ENCODE measurements at places on chromosomes 6 and 20.

DNA sequence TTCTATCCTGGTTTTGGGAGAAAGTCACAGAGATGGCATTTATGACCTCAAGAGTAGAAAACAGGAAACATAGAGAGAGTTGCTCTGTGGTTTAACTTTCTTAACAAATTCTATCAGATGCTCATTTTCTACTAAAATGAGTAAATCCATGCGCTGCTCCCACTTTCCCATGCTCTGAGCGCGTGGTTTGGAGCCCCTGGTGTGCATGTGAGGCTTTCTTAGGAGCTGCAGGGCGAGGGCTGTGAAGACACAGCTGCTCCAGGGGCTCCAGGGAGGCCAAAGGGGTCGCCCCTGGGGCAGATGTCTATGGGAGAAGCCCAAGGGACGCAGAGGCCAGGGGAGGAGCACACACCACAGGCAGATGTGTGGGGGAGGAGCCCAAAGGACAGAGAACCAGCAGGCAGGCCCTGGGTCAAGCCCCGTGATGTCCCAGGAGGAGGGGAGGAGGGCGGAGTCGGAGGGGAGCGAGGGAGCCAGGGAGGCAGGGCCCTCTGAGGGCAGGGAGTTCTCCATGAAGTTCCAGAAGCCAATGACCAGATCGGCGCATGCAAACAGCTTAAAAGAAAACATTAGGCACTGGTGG is 122.9 kb downstream of the IRF4 start:
- DNase-seq: no peak

DNA sequence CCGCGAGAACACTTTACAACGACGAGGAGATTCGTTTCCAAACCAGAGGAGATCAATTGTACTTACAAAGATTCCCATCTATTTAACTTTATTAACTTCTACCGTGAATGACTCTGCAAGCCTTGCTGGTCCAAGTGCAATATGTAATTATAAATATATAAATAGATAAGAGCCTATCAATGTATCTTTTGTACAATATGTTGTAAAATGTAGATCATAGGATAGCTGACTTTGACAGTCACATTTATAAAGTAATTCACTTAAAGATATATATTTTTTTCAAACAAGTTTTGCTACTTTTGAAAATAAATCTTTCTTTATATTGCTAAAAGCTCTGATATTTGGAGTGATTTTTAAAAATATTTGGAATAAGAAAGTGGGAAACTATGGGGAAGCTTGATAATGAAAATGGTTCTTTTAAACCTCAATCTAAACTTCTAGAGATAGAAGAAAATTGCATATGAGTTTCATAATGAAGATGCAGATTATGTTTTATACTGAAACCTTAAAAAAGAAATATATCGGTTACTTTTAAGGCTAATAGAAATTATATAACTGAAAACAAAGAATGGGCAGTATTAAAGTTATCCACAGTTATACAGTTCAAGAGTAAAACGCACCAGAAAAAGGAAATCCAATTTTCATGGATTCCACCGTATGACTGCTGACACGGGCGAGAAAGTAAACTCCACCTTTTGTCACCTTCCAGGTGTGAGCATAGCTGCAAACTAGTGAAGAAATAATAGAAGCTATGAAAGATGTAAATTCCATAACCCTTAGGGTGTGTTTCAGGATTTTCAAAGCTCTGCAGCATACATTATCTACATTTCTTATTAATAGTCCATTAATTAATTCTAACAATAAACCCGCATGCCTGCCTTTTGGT is 3.3 kb downstream of the TCF21 start:
- DNase-seq: no peak

DNA sequence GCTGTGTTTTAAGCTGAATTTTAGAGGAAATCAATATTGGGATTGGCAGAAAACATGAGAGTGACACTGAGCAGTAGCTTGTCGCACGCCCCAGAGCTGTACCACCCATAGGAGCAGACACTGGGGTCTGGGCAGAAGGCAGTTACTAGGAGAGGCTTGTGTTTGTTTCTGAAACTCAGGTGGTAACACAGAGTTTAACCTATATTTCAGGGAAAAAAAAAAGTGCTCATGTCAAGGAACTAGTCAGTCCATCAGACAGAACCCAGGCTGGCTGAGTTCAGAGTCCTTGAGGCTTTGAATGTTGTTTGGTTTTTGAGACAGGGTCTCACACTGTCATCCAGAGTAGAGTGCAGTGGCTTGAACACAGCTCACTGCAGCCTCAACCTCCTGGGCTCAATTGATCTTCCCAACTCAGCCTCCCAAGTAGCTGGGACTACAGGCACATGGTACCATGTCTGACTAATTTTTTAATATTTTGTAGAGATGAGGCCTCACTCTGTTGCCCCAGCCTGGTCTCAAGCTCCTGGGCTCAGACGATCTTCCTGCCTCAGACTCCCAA is 6.6 kb downstream of the SLC22A1 start:
- DNase-seq: no peak

GRCh38 chr20:10603971-10604864 is 69.6 kb downstream of the JAG1 start:
- DNase-seq: no peak

DNA sequence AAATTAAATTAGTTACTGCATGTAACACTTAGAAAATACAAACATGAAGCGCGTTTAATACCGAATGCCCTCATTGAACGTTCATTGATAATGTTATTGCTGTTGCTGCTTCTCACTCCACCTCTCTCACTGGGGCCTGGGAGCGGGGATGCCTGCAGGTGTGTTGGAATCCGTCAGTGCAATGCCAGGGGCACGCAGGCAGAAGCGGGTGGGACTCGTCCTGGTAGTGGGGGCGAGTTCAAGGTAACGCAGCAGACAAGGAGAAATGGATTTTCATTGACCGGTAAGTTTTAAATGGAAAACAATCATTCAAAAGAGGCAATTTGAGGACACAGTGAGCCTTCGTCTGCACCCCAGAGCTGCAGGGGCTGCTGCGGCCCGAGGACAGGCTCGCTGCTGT is 71.2 kb upstream of the AFDN start:
- no peak for DNase-seq

- DNase-seq: no peak
Measured at GRCh38 chr20:64254156-64254555, 1.4 kb upstream of the PCMTD2 start.

DNA sequence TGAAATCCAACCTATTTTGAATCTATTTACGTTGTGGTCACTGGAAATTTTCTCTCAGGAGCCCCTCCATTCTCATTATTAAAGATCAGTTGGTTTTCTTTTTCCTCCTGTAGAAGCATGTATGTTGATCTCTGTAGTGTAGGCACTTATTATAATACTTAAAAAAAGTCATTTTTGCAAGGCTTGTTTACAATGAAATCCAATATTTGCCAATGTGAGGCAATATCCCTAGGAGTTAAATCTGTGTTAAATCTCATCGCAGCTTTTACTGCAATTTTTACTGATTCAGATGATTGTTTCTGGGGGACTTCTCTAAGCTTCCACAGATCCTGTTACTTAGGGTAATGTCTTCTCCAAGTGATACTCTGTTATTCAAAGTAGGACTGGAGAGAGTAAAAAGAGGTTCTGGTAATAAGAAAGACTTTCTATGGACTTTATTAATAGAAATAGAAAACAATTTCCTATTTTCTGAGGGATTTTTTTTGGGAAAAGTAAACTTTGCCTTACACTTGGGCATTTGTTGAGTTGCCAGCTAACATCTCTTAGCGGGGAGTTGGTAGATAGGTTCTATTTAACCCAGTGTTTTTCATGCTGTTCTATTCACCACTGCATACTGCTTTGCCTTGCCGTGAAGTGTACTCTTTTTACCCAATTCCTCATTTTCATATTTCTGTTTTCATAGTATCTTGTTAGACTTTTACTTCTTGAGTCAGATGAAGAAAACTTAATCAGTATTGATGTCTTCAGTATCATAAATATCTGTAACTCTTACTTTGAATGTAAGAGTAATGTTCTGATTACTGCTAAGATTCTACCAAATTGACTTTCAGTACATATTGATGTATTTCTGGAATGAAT is 48.6 kb downstream of the CDKAL1 start:
- DNase-seq: no peak

GRCh38 chr6:109373762-109374161 is 8.5 kb downstream of the CD164 start:
- DNase-seq: no peak

DNA sequence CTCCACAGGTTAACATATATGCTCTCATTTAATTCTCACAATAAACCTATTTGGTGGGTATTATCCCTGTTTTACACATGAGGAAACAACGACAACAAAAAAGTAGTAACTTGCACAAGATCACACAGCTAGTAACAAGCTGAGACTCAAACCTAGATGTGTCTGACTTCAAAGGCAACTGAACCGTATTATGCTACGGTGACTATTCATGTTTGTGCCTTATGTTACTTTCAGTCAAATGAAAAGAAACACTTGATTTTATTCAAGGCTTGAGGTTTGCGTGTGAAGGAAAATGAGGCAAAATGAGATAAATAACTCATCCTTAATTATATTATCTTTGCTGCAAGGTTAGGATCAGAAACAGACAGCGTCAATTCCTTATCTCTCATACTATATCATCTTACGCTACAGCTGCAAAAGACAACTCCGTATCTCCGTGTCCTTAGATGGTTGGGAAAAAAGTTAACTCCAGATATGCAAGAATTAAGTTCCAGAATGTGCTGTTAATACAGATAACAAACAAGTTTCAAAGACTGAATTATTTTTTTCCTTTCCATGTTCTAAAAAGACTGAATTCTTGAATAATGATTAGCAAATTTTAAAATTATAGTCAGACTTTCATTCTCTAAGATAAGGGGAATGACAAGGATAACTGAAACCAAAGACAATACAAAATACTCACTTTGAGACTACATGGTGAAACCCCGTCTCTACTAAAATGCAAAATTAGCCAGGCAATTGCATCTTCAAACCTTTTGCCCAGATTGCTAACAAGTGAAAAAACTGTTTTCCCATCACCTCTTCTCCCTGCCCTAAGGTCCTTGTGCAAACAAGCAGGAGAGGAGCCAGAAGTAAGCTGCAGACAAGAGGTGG is 27.8 kb downstream of the STAU1 start:
- no peak for DNase-seq

DNA sequence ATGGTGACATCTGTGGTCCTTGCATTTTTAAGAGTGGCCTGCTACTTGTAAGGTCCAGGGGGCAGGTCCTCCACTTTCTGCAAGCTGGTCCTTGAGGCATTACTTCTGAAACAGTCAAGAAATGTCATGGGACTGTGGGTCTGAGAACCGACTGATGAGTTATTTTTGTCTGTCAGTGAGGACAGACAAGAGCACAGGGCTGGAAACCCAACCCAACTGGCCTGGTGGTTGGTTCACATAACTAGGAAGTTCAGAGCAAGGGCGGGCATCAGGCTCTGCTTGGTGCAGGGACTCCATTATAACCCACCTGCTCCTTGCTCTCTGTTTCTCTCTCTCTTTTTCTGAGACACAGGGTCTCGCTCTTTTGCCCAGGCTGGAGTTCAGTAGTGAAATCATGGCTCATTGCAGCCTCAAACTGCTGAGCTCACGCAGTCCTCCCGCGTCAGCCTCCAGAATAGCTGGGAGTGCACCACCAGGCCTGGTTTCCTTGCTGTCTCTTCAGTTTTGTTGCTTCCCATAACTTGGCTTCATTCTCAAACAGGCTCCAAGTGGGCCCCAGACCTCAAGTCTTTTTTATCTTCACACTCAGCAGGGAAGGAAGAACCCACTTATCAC is 9.2 kb downstream of the CST3 start:
- DNase-seq: no peak

- DNase-seq: no peak
Measured at GRCh38 chr20:46350986-46351267, 42.6 kb upstream of the CDH22 start.

DNA sequence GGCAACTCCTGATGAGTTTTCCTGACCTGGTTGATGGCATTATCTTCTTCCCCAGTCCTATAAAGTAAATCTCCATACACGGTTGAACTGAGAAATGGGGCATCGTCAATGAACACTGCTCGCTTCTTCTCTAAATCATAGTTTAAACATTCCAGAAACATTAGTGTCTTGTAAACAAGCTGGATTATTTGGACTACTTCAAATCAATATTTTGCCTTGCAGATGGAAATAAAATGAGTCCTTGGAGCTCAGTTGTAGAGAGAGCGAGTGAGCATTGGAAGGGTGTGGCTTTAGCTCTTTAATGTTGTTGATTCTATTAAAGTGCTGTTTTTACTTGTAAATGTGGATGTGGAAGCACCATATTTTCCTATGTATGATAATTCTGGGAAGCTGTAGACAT is 18.4 kb downstream of the C6orf89 start:
- no peak for DNase-seq

DNA sequence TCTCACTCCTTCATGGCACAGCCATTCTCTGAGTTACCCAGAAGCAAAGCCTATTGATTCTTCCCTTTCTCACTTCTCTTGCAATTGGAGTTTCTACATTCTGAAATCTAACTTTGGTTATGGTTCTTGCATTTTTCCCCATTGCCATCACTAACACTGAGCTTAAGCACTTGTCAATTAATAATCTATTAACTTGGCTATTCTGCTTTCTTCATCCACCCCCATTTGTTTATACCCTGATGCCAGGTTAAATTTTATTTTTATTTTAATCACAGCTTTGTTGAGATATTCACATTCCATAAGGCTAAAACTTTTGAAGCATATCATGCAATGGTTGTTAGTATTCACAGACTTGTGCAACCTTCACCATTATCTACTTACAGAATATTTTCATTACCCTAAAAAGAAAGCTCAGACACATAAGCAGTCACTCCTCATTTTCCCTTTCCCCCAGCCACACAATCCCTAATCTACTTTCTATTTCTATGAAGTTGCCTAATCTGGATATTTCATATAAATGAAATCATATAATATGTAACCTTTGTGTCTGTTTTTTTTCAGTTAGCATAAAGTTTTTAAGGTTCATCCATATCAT is 222.3 kb downstream of the UBE3D start:
- no peak for DNase-seq

DNA sequence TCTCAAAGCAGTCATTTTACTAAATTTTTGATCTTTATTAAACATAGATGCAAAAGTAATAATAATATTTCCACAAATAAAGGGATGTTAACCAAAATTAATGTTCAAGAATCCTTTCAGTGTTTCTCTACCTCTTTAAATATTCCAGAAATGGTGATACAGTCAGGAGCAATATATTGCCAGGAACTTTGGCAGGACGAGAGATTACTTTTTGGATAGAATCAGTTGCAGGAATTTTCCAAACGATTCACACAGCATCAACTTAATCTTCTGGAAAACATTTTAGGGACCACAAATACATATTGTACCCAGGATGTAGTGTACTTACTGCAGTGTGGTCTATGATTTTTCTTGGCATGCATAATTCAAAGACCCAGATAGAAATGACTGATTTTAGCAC is 125.7 kb downstream of the LAMA2 start:
- DNase-seq: no peak

Data from stimulated activated CD4-positive, alpha-beta T cell treated with anti-CD3 and anti-CD28 coated beads, Interleukin-15, amount 100 ng/mL, for 1 hour (primary cell).